SIG-M5 (cell line): ENCODE measurements at places on chromosomes 2 and 18.

- DNase-seq = no peak
Observed at GRCh38 chr2:64391424-64391823, 62.5 kb upstream of the LGALSL start.

DNA sequence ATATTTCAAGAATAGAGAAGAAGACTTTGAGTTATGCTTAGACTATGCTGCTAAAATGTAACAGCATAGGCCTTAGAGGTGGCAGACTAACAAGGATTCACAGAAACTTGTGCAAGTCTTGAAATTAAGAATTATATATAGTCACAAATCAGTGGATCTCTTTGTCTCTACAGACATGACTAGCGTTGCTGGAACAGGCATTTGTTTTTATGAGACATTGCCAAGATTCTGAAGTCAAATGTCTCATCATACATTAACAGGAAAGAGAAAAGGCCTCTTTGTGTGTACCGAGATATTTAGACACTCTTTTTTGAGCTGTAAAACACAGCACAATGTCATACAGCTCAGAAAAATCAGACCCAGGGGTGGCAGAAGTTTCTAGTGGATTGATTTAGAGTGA, 207.1 kb downstream of the TMX3 start:
- no peak for DNase-seq

DNA sequence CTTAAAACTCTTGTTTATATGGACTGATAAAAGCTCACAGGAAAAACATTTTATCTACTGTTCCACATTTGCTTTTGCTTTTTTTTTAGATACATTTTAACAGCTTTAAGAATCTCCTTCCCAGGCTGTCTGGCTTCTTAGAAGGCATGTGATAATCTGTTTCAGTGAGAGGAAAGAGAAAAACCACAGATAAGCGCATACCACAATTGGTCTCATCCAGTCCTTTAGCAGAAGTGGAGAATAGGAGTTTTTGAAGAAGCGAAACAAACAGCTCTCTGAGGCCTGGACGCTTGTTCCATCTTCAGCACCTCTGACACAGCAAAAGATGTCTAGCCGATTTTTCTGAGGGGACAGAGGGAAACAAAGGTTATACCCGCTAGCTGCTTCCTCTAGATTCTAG, 37.6 kb downstream of the RMC1 start:
- DNase-seq = peak; percentile 94

DNA sequence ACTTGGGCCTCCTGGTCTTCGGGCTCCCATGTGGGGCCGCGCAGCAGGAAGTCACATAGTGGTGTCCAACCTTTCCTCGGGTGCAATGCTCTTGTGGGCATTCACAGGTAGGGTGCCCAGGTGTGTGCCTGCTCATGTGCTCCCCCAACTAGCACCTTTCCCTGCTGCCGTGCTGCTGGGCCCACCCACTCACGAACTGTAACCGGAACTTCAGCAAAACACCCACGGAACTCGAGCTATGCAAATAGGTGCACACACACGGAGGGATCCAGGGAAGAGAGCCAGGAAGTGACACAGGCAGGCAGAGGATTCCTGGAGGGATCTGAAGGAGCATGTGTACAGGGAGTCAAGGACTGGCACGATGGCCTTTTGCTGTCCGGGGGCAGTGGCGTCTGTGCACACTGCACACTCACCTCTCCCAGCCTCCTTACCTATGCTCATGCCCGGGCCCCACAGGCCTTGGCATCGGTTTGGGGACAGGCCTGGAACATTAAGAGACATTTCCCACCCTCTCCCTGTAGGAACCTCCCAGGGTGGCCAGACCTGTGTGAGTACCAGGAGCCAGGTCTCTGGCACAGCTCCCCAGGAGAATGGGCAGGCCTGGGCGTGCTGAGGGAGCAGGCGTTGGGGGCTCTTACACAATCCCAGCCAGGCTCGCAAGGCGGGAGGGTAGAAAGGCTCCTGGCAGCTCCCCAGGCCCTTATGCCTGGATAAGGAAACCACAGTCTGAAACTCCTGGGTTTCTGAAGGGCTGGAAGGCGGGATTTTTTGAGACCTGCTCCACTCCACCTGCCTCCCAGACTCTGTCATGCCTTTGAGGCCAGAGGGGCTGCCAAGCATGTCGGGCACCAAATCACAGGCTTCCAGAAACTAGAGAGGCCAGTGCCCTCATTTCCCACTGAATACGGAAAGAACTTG, 6.6 kb upstream of the PTMA start:
- no peak for DNase-seq

DNA sequence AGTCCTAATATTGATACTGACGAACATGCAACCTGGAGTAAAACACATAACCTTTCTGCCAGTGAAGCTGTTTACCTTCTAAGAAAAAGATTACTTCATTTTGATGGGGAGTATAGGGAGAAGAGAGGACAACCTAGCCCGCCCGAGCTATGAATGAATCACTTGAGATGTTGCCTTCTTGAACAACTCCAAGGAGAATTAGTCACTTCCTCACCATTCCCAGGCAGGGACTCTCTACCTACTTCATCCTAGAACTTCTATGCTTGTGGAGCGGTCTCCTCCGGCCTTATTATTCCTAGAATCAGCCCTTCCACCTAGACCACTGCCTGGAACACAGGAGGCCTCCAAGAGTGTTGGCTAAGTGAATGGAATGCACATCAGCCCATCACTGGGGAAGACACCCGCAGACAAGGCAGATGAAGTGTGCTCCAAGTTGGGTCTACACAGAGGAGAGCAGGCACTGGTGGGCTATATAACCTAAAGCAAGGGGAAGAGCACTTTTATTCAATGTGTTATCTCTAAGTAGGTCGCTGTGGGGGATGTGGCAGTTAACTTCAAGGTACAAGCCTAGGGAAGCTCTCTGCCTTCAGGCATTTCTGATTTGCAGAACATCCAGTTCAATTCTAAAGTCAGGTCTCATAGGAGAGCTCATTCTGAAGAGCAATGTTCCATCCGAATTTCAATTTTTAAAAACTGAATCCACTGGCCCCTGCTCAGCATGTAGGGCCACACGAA, 57.4 kb downstream of the STK39 start:
- no peak for DNase-seq

DNA sequence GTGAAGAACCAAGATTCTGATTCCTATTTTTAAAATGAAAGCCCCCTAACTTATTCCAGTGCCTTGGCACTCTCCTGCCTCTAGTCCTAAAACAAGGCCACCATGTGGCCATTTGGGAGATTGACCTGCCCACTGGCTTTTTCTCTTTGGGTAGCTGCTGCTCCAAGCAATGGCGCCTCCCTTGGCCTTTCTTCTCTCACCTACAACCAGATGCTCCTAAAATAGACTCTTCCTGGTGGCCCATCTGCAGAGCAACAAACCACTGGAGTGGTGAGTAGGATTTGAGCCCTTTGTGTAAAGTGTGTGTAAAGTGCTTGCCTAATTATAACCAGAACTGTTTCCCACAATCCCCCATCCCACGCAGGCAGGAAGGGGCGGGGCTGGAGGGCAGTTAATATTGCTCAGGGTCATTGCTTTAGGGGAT, 114.2 kb downstream of the FHOD3 start:
- DNase-seq = no peak

GRCh38 chr18:36595046-36595817, 233.6 kb downstream of the TPGS2 start:
- no peak for DNase-seq

DNA sequence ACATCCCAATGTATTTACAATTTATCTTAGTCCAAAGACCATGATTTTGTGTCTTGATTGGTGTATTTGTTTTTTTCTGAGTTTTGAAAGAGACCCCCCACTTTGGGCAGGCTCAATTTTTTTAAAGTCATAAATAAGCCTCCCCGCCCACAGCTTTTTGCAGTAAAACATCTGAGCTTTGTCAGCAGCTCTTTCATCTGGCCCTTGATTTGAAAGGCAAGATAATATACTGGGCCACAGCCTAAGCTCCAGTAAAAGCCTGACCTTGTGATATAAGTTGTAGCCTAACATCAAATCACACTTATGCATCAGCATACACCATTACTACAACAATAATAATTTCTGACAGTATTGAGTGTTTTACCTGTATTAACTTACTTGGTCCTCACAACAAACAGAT, 51.3 kb upstream of the SERTAD2 start:
- DNase-seq = no peak

- no peak for DNase-seq
Observed at GRCh38 chr2:156329927-156330726, 2.4 kb downstream of the NR4A2 start.

- no peak for DNase-seq
Observed at GRCh38 chr2:181655519-181655918, 1.4 kb downstream of the CERKL start.
